ENCODE measurements at places on chromosomes 1 and 21.
A peak's percentile ranks its signal among the peaks of the same experiment; 100 is the strongest.

- DNase-seq, result no peak
These were observed 42.3 kb upstream of the NHLH2 start for GRCh38 chr1:115882913-115883902.

DNA sequence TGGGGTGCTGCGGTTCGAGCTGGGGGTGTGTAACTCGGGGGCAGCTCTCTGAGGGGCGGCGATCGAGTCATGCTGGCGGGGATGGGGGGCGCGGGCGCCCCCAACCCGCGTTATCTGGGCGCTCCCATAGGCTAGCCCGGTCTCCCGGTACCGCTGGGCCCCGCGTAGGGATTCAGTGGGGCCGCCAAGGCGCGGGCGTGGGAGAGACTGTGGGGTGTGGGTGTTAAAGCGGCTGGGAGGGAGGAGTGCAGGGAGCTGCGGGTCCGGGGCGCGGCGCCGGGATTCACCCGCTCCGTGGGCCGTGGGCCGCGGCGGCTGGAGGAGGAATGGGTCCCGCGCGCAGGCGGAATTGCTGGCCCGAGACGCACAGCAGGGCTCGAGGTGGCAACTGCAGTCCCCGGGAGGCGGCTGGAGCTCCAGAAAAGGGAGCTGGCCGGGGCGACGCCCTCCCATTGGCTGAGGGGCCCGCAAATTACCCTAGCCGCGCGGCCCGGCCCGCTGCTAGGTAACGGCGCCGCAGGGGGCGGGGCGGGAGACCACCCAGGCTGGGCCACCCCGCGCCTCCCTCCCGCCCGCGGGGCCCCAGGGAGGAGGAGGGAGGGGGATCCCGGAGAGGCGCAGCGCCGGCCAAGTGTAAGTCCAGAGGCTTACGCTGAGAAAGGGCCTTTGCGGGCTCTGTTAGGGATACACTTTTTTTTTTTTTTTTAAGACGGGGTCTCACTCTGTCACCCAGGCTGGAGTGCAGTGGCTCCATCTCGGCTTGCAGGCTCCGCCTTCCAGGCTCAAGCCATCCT, at the start of gene PTCH2:
Gene PTCH2 (minus strand): TSS at position 392 of the 794 bp plus-strand sequence. CDS start 321 bp downstream, at position 71.
- peak; percentile 24 for DNase-seq

DNA sequence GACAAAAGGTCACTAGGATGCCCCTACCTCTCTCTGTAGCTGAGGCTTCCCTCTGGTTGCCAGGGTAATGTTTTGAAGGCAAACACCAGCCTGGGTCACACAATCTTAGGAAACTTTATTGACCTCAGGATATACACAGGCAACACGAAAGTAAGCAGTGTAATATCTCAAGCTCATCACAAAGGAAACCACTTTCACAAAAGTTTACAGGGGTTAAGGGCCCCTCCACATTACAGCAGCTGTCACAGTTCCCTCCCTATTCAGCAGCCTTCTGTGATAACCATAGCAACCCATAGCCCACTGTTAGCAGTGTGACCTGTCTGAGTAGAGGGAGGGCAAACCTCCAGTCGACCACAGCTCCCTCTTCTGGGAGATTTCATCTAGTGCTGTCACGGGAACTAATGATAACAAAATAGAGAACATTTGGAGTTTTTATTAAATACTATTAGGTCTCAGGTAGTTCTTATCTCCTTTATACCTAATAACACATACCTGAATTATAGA, 149.8 kb downstream of the PTPRC start:
- no peak for DNase-seq

DNA sequence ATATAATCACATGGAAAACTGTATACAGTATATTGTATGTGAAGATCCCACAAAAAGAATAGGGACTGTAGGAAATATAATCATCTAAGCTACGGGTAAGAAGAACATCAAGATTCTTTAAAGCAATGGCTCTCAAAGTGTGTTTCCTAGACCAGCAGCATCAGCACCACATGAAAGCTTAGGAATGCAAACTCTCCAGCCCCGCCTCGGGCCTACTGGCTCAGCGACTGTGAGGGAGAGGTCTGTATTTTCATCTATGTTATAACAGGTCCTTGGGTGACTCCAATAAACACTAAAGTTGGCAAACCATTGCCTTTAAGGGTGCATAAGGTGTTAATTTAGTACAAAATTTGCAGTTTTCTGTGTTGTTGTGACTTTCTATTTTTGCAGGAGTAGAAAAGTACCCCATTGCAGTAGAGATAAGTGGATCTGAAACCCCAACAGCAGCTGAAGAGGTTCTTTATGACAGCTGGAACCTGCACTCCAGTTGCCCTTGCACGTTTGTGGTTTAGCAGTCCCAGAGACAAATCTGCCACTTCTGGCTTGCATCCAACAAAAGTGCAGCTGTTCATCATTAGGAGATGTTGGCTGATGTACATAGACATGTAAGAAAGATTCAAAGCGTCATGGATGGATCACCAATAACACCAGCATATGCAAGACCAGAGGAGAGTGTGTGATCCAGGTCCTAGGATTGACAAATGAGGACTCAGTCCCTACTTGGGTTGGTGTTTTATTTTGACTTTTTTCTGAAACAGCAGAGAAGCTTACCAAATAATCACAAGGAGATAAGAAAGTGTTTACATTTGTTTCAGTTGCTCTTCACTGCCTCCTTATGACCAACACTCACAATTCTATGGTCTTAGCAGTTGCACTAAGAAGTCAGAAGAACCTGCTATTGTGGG, 15.9 kb upstream of the IFNAR1 start:
- DNase-seq, result no peak

GRCh38 chr1:54371942-54372275, 34.3 kb downstream of the SSBP3 start:
- DNase-seq, result no peak

DNA sequence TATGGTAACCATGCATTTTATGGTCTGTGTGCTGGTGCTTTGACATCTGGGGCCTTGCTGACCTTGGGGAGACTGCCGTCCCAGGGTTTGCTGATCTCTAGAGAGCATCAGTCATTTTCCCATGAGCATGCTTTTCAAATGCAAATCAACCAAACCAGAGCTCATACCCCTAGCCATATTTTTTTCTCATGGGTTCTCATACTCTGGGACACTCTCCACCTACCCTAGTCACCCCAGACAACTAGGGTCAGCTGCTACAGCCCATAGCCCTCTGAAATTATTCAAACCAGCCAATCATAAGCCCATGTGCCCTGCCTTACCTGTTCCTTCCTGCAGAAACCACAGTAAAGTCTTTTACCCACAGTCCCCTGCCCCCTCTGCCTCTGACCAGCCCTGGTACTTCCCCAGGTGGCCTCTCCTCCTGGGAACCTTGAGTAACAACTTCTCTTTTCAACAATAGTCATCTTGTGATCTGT, 132.0 kb downstream of the MAP3K21 start:
- DNase-seq, result no peak

DNA sequence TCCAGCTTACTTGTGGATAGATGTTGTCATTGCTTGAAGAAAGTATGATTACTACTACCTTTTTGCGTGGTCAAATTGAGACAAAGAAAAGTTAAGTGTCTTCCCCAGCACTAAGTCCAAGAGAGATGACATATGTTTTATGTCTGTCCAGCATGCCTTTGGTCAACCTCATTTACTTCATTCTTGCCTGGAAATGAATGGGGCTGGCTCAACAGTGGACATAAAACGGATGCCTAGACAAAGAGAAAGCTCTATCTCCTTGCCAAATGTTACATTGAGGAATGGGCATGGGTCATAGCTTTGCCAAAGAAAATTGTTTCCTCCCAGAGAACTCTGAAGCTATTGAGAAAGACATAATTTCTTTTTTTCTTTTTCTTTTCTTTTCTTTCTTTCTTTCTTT, 82.4 kb upstream of the PLPPR4 start:
- no peak for DNase-seq

- DNase-seq, result no peak
These were observed 93.9 kb downstream of the GLIS1 start for GRCh38 chr1:53644909-53645689.

DNA sequence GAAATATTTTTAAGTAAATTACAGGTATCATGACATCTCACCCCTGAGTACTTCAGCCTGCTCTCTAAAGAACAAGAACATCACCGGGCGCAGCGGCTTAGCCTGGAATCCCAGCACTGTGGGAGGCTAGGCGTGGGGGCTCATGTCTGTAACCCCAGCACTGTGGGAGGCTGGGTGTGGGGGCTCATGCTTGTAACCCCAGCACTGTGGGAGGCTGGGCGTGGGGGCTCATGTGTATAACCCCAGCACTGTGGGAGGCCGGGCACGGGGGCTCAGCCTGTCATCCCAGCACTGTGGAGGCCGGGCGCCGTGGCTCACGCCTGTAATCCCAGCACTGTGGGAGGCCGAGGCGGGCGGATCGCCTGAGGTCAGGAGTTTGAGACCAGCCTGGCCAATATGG, 7.7 kb upstream of the CDK11B start:
- DNase-seq, result no peak

DNA sequence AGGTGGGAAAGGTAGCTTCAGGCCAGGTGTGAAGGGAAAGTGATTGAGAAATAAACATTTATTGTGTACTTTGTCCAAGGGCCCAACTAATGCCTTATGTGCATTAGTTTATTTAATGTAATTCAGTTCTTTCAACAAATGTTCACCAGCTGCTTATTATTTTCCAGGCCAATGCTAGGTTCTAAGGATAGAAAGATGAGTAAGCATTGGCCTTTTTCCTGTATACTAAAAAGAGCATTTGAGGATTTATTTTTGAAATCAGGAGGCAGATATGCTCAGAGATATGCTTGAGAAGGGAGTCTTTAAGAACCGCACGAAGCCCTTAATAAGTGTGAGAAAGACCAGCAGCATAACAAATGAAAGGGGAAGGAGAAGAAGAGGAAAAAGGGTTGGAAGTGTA, 32.0 kb downstream of the CLCA1 start:
- no peak for DNase-seq

DNA sequence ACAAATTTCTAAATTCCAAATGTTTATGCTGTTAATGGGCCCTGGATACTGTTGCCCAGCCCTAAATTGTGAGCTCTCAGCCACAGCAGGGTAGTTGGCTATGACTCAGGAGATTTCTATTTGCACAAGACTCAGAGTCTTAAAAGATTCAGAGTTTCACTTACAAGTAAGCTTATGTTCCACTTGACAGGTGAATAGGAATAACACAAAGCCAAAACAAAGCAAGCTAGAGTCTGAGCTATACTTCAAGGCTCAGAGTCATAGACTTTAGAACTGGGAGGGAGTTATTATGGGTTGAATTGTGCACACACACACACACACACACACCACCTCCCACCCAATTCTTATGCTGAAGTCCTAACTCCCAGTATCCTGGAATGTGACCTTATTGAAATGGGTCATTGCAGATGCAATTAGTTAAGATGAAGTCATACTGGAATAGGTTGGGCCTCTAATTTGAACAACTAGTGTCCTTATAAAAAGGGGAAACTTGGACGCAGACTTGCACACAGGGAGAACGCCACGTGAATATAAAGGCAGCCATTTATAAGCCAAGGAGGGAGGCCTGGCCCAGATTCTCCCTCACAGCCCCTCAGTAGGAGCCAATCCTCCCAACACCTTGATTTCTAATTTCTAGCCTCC, 30.2 kb downstream of the PRDX6 start:
- no peak for DNase-seq

GRCh38 chr21:16084776-16085364, 355.1 kb downstream of the USP25 start:
- DNase-seq, result no peak

DNA sequence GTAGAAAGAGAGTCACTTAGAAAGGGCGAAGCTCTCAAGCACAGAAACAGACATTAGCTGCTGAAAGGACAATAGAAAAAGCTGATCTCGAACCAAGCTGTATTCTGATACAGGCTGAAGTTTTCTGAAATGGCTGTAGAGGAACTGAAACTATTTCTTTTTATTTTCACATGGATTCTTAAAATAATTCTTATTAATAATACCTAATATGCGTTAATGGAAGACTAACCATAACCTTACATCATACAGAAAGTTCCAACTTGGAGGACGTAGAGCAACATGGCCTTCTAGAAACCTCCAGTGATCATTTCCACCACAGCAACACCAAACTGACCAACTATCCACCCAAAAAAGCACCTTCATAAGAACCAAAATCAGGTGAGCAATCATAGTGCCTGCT, 52.8 kb upstream of the ACADM start:
- no peak for DNase-seq

GRCh38 chr1:168447871-168448270, 95.9 kb downstream of the XCL2 start:
- DNase-seq, result no peak

DNA sequence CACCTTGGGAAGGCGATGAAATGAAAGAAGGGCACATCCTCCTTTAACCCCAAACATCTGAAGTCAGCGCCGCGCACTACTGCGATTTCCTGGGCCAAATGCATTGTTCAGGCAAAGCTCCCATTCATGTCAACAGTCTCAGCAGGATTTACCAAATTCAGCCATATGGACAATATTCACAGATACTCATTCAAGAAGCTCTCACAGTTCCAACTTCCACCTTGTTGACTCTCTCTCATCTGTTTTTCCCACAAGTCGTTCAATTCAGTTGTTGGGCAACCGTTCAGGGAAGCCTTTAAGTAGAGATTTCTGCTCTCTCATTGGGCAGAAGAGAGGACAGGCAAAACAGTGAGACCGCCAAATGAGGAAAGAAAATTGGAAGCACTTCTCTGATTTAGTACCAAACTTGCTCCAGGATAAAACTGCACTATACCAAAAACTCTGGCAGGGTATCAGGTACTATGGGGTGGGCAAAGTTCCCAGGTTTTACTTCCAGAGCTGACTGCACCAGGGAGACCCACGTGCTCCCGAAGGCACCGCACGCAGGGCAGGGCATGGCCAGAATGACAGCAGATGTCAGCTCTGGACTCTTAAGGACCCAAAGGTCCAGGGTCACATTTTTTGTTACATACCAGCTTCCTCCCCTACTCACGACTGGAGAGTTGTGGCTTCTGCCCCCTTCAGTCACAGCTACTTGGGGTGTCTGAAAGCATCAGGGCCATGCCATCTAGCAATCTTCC, 668.8 kb downstream of the KIF26B start:
- DNase-seq, result no peak

DNA sequence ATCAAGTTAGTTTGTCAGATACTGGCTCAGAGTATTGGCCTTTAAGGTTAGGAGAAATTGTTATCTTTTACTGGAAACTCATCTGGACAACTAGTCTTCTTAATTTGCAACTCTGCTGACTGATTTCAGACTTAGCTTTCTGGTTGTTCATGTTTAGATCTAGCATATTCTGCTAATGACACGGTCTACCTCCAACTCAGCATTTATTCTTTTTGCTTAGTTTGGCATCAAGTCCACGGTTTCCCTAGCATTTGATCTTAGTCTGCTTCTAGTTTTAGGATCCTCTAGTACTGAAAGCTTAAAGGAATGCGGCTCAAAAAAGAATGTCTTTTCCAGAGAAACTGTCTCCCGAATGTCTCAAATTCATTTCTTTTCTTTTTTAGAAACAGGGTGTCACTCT, 75.6 kb upstream of the SLFNL1 start:
- no peak for DNase-seq

All from stimulated activated CD4-positive, alpha-beta T cell treated with anti-CD3 and anti-CD28 coated beads, Interleukin-4, amount 100 ng/mL, for 1 hour (primary cell).